ENCODE measurements at places on chromosomes 2 and 18.

DNA sequence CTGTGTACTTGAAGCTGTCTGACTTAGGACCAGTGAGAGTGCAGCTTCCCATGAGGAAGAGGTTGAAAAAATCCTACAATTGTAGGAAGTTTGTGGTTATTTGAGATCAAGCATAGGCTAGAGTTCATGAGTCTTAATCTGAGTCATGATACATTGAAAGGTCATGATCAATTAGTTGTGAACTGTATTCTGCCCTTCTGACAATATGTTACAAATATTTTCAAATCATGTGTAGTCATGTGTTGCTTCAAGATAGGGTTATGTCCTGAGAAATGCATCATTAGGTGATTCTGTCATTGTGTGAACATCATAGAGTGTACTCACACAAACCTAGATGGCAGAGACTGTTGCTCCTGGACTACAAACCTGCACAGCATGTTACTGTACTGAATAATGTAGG is 68.4 kb upstream of the MFF start:
- no peak for DNase-seq

GRCh38 chr18:49690312-49690711 is 123.0 kb downstream of the ACAA2 start:
- no peak for DNase-seq

DNA sequence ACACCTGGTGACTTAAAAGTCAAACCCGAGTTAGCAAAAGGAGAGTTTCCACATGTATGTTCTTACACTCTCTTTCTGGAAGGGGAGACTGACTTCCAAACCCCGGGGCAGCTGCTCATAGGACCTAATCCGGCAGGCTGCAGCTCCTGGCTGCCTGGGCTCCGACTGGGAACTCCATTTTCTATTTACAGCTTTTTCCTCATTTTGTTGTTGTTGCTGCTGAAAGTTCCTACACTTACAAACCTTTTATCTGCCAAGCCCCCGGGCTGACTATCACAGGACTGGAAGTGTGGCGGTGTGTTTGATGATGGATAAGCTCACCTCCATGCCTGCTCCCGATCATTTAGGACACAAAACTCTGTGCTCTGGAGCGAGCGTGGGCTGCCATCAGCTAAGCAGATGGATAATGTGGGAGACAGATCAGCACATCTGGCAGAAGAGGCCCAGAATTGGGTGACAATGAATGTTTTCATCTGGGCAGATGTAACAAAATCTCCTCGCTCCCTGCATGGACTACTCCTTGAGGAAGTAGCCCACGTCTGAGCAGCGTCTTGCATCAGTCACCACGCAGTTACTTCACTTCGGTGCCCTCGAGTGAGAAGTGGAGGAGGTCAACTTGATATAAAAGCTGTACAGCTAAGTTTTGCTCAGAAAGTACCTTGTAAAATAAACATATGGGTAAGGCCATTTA is 114.4 kb upstream of the COPS8 start:
- no peak for DNase-seq

DNA sequence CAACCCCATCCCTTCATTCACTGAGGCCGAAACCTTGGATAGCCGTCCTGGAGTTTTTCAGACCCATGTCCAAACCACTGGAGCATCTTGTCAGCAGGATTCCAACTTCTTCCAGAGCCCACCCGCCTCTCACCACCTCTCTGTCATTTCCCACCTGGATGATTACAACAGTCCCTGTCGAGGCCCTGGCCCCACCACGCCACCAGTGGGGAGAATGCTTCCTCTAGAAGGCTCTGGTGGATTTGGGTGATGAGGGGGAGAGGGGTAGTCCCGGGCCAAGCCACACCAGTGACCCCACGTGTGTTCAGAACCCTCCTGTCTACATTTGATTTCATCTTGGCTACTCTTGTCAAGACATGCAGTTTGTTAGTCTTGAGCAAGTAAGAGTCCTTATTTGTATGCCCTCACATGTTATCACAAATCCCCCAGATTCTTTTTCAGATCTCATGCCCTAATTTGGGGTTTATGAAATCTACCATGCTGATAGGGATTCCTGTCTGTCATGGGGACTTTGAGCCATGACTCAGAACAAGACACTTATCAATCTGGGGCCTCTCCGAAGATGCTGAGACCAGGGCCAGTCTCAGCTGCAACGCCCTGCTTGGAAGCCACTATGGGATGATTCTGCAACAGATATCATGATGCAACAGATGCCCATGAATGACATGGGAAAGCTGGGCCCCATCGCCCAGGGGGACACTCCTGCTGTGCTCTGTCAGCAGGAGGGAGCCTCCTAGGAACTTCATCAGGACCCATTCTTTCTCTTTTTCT is 186.1 kb downstream of the ZFP36L2 start:
- DNase-seq, result no peak

DNA sequence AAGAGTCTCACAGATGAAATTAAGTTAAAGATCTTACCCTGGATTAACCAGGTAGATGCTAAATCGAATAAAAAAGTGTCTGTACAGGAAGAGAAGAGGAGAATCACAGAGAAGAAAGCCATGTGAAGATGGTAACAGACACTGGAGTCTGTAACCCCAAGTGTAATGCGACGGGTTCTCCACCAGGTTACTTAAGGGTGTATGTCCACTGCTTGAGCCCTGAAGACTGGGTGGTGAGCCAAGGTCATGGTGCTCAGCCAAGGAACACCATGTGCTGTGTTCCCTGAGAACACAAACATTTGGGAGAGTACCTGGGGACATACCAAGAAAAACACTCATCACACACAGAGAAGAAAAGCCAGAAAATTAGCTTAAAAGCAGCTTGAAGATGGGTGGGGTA is 8.2 kb upstream of the ACADL start:
- DNase-seq, result no peak

DNA sequence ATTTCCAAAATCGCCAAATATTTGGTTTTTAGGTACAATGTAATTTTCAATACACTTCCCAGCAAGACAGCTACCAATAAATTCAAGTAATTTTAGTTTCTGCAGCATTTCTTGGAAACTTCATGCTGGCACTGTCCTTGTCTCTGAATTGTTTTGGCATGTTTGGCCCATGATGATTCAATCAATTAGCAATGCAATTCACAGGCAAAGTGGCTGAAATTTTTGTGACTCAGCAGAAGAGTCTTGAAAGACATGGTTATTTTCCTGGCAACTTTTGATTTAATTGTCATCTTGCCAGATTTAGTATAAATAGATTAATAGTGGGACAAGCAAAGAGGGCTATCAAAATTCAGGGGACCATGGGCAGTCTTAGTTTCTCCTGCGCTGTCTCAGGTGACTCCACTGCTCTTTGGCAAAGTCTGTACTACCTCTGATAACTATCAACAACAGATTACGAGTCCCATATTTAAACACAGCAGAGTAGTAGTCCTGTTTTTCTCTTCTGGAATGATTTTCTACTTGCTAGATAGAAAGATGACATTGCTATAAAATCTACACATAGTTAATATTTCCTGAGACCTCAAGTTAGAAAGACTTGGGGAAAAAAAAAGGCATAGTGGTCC is 88.9 kb upstream of the CYP26B1 start:
- DNase-seq, result no peak

DNA sequence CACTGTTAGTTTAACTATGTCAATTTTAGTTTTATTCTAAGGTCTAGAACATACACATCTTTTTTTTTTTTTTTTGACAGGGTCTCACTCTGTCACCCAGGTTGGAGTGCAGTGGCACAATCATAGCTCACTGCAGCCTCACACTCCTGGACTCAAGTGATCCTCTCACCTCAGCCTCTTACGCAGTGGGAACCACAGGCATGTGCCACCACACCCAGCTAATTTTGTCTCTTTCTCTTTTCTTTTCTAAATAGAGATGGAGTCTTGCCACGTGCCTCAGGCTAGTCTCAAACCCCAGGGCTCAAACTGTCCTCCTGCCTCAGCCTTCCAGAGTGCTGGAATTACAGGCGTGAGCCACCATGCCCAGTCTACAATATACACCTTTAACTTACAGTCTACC is 69.5 kb upstream of the CHRNA1 start:
- DNase-seq, result no peak

- no peak for DNase-seq
These were observed 9.0 kb downstream of the PRKAG3 start for GRCh38 chr2:218822622-218823021.

DNA sequence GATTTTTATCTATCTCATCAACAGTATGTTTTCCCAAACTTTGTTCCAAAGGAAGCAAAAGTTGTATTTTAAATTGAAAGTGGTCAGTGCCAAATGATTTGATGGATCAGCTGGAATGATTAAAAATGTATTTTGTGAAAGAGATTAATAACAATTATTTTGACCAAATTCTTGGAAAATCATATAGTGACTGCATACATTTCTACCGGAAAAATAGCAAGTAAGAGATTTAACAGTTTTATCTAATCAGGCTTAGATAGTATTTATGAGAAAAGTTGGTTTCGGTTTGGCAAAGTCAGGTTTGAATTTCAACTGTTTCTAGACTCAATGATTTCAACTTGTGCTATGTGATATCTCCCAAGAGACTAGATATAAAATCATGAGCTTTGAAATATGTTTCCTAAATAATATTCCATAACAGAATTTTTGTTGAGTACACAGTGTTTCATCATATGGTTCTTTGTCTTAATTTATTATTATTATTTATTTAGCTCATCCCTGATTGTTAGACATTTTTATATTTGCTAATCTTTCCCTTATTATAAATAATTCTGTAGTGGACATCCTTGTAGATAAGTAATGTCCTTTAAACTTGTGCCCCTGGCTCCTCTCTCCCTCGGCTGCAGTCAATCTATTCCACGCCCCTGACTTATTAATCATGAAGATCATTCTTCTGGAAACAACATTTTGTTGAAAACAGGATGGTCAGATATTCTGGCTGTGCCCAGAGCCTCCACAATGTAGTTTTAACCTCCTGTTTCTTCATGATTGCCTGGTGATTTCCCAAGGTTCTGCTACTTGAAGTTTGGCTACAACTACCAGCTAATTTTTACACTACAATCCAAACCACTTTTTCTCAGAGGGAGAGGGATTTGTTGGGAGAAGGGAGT is 520.7 kb upstream of the TCF4 start:
- no peak for DNase-seq
